Naive thymus-derived CD8-positive, alpha-beta T cell (primary cell): ENCODE measurements at places on chromosomes 6 and 20.

DNA sequence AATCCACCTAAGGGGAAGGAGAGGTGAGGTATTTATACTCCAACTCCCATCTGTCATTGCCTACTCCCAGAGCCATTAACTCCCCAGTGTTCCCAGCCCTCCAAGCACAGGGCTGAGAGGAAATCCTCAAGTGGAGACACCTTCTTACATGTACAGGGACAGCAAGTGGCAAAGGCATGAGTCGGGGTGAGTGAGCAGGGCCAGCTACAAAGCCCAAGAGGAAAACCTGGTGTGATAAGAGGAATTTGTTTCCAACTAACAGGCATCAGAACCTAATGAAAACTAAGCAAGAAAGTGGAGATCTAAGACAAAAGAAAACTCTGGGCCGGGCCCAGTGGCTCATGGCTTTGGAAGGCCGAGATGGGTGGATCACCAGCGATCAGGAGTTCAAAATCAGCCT lies 70.0 kb upstream of the SRSF6 start:
- DNase-seq, result no peak

GRCh38 chr6:77678048-77678447 lies 25.2 kb downstream of the MEI4 start:
- no peak for DNase-seq

GRCh38 chr6:15504581-15505350 lies 158.1 kb downstream of the DTNBP1 start:
- DNase-seq, result no peak

GRCh38 chr6:146902846-146903245 lies 301.4 kb upstream of the STXBP5 start:
- DNase-seq, result no peak

DNA sequence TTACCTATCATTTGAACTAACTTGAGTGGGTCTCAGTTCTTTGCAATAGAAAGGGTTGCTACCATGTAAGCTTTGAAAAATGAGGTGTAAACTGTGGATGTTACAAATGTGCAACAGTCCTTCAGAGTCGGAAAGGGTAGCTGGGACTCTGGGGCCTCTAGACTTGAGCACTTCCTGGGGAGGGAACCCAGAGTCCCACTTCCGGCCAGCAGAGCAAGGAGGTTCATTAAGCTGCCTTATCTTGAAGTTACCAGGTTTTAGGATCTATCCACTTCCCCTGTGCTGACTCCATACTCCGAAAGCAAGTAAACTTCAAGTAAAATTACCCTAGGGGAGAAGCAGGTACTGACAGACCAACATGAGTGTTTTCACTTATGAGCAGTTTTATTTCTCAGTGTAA lies 9.4 kb downstream of the TRIM10 start:
- no peak for DNase-seq
